ENCODE measurements at places on chromosomes 13 and 19. TPM values are rescaled to one million over a fixed set of nuclear protein-coding genes. Genes with fewer than 3 reads are reported as not detected.

Gene TMEM86B
- polyA plus RNA-seq = 2.4 TPM

Gene IQCN
- 0.67 TPM for polyA plus RNA-seq

Gene CYP4F3
- not detected for polyA plus RNA-seq

- DNase-seq = no peak
Measured at GRCh38 chr19:18308051-18308947, 14.6 kb downstream of the LSM4 start.

GRCh38 chr13:71593566-71593965 lies 273.4 kb downstream of the DACH1 start:
- no peak for DNase-seq

- DNase-seq = no peak
Measured at GRCh38 chr13:110556224-110556606, 5.3 kb downstream of the RAB20 start.

DNA sequence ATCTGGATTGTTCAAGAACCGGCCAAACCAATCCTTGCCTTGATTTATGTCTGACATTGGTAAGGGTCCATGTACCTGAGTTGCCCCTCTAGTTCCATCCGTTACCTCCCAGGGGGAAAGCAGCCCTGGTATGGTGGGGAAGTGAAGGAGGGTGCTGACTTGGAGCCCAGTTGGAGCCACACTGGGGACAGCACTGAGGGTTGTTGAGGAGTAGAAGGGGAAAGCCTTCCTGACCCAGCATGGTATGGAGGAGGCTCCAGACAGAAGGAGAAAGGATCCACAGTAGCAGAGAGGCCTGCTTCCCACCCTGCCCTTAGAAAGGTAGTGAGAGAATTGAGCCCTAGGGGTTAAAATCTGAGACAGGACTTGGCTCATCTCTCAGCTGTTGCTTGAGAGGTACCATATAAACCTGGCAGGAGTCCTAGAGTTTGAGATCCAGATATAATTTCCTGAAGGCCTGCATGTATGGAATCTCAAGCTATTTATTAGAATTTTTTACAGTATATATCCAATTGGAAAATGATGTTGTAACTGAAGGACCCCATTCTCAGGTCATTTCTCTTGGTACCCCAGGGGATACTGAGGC lies 16.7 kb upstream of the FCGBP start:
- DNase-seq = no peak

DNA sequence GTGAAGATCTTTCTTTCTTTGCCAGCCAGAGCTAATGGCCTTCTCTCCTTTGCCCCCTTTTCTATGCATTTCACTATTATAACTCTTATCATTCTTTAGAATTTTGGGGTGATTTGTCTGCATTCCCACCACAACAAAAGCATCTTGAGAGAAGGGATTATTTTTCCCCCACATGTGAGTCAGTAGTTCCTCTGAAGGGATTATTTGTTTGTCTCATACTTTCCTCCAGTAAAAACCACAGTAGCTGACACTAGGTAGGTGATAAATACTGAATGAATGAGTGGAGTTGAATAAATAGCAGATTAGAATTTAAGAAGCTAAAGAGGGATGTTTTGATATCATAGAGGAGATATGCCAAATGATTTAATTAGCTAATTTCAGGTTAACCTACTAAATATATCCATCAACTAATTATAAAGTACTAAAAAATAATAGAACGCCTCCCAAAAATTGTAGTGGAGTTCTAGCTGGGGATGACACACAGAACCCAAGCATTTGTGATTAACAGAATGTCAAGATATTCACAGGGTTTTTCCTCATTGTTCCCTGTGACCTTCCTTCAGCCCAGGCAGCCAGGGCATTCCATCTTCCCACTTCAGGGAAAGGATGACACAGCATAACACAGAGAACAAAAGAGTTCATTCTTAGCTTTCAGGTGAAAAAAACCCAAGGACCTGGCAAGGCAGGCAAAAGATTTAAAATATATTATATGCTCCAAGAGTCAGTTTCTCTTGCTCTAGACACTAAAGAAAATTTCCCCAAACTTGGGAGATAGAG lies 3.5 kb upstream of the TBC1D4 start:
- peak; percentile 61 for DNase-seq

Gene PEG3
- not detected for polyA plus RNA-seq

GRCh38 chr13:110581506-110582185 lies 20.1 kb upstream of the RAB20 start:
- DNase-seq = no peak

DNA sequence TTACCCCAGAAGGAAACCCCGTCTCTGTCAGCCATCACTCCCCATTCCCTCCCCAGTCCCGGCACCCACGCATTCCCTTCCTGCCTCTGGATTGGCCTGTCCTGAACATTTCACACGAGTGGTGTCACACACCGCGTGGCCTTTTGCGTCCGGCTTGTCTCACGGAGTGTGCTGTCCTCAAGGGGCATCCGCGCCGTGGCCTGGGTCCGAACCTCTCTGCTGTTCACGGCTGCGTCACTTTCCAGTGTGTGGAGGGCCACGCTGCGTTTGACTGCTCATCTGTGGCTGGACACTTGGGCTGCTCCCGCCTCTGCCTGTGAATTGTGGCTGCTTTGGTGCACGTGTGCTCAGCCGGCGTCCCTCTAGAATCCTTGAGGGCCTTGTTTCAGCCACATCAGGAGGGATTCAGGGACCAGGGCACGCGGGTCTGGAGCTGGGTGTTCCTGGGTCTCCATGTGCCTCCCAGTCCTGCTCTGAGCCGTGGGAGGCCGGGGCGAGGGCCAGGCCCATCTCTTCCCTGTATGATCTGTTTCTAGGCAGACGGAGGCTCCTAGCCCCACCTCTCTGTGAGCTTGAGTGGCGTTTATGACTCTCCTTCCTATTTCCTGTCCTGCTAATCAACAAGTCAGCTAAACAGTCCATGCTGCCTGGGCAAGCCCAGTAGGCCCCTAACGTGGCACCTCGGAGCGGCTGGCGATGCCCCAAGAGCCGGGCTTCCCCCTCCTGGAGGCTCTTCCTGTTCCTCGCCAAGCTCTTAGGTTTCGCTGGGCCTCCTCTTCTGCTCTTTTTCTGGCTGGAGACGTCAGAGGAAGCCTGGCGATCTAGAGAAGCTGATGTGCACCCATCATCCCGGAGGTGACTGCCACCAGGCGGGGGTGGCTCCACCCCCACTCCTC lies 8.1 kb downstream of the STK11 start:
- DNase-seq = peak; percentile 58
